ENCODE measurements at places on chromosomes 5 and 9.

DNA sequence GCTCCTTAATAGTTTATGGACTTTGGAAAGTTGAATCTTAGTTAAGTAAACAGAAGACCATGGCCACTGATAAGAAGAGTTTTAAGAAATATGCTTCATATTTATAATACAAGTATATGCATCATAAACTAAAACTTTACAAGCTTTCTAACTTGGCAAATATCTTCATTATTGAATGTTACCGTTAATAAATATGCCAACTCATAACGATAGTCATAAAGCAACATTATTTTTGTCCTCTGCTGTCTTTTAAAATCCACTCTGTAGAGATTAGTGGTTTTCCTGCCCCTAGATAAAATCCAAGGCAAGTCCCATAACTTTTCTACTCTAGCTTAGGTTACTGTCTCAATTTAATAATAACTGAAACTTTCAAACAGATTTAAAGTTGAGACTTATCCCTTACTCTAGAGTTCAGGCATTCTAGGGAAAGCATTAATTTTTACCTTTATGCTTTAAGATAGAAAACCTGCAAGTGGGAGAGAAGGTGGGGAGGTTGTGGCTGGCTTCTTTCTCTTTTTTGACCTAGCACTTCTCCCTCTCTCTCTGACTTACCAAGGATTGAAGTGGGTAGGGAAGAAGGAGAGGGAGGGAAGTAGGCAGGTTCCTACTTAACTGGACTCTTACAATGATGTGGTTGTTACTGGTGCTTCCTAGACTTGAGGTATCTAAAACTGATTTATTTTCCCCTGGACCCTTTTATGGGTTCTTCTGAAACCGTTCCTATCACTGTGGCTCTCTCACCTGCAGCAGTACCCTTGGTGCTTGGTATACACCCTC, 29.6 kb downstream of the RNF145 start:
- DNase-seq, result no peak

DNA sequence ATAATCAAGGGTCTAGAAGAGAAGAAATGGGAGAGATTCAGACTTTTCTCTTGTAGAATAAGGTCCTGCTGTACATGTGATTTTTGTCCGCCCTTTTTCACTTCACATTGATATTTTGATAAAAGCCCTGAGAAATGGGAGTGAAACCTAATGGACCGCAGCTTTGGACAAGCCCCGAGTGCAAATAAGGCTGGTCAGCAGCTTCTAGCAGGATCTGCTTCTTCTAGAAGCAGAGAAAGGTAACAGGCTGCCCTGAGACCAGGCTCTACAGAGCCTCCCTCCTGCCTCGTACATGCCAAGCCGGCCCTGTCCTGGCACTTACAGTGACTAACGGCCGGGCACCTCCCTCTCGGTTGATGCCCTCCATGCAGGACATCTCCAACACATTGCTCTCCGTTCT, 33.4 kb downstream of the ACER2 start:
- no peak for DNase-seq

- no peak for DNase-seq
Observed at GRCh38 chr5:87541033-87541432, 128.3 kb upstream of the CCNH start.

DNA sequence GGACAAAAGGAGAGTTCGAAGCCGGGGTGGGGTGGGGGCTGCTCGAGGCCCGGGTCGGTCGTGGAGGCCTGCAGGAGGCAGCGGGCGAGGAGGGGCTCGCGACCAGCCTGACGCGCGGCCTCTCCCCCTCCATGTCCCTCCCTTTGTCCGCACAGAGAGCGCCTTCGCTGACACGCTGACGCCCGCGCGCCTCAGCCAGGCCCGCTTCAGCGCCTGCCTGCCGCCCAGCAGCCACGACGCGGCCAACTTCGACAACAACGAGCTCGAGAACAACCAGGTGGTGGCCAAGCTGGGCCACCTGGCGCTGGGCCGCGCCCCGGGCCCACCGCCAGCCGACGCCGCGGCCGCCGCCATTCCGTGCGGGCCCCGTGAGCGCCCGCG, 42.2 kb downstream of the NEURL1B start:
- DNase-seq, result no peak

DNA sequence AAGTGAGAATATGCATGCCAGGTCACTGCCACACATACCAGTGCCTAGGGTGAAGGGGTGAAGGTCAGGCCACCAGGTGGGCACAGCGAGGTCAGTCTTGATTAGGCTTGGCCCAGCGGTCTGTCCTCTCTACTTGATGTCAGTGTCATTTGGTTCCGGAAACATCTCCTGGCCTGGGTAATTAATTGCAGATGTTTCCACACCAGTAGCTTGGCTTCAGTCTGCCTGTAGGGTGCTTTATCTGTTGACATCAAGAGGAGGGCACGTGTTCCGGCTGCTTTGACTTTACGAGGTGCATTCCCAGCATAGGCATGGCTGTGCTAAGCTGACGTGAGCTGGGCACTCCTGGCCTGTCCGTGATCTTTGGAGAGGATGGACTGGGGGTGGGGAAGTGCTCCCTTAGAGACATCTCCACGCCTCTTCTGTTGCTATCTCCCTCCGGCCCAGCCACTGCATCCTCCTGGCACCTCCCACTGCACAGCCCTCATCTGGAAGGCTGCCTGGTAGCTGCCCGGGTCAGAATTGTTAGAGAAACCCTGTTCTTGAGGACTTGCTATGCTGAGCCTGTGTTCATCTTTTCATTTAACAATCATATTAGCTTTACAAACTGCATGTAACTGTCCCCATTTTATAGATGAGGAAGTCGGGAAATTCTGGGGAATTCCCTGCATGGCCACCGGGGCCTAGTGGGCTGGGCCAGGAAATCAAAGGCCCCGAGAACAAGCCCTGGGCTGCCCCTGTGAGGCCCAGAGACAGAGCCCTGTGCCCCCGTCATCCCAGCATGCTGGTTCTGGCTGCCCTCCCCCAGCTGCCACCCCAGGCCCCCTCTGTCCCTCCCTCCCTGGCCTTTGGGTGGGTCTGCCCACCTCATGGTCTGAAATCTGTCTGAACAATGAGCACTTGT, 29.1 kb downstream of the JADE2 start:
- no peak for DNase-seq

DNA sequence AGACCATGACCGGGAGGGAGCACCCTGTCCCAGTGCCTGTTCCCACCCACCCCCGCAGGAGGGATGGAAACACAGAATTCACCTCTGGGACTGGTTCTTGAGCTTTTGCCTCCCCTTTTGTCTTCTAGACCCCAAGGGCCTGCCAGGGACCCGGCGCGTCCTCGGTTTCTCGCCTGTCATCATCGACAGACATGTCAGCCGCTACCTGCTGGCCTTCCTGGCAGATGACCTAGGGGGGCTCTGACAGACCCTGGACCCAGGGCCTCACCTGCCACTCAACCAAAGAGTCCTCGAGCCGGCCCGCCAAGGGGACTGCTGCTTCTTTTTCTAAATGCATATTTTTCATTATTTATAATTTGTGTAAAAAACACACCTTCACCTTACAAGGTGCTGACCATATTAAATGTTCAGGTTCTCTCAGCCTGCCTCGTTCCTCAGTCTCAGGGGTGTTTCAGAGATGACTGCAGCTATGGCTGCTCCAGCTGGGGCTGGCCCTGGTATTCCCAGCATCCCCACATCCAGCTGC, 16.9 kb downstream of the CARD19 start:
- DNase-seq, result no peak

- no peak for DNase-seq
Observed at GRCh38 chr9:95813923-95814322, 61.6 kb upstream of the ERCC6L2 start.

DNA sequence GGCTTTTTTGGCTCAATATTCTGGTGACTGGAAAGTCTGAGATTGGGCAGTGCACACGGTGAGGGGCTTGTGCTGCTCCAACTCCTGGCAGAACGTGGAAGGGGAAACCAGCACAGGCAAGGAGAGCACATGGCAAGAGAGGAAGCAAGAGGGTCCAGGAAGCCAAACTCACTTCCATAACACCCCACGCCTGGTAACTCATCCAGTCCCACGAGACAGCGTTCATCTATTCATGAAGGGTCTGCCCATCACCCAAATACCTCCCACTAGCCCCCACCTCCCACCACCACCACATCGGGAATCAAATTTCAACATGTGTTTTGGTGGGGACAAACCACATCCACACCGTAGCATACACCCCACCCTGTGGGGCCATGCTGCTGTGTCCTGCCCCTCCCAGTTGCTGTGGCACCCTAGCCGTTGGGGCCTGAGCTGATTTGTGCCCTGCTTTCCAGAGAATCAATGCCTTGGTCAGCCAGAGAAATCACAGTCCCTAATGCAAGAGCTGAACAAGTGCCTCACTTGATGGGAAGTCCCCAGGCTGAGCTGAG, 27.3 kb downstream of the PROP1 start:
- no peak for DNase-seq

DNA sequence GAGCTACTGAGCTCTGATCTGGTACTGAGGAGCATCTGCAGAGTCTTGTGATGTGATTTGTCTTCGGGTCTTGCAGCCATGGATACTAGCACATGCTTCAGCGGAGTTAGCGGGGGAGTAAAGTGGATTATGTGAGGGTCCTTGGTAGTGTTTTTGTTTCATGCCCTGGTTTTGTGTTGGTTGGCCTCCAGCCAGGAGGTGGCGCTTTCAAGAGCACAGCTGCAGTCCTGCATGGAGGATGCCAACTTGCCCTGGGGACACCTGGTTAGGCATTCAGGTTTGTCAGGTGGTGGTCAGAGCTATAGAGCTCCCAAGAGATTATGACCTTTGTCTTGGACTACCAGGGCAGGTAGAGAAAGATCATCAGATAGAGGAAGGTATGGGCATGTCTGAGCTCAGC, 185.8 kb upstream of the CDH6 start:
- DNase-seq, result no peak

DNA sequence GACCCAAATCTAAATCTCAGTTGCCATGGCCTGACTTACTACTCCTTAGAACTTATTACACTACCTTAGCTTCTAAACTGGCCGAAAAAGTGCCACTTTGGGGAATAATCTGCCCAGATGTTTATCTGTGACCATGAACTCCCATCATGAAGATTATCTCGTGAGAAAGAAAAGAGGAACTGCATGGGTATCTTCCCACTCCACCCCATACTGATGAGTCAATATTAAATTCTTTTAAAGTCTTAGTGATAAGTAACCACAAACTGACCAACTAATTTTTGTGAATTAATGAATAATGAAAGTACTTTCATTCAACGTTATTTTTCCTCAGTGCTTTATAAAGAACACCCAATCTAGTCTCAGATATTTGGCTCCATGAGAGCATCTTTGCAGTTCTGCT, 493.5 kb downstream of the EBF1 start:
- no peak for DNase-seq

DNA sequence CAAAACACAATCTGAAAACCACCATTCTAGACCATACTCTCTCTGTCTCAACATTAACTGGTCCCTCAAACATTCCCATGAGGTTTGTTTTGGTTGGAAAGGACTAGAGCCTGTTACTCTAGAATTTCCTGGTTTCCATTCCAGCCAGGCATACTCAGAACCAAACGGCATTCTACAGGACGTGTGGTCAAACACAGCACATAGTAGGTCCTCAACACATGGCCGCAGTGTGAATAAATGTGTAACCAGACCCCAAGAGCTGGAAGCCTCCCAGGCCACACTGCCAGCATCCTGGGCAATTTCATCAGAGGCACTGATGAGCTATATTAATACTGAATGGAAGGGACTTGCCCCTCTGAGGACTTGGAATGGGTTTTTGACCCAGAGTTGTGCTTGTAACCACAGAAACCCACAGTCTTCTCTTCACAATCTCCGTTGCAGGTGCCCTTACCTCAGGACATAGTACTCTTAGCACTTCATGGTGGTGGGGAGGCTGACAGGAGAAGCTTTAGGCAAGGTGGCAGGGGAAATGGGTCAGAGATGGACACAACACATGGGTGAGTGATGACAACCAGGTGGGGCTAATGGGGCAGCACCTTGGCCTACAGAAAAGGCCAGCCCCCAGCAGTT, 66.0 kb downstream of the ZNF366 start:
- DNase-seq, result no peak

DNA sequence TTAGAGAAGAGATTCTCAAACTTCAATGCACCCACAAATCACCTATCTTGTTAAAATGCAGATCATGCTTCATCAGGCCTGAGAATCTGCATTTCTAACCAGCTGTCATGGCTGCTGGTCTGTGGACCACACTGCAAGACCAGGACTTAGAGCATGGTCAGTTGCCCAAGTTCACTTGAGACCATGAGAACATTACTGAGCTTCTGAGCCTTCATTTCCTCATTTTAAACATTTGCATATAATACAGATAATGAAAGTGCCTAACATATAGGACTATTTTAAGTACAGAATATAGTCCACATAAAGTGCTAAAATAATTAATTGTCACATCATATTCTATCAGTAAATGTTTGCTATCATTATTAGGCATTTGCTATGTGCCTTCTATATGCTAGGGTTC, 260.8 kb upstream of the TNC start:
- DNase-seq, result no peak

- no peak for DNase-seq
Observed at GRCh38 chr9:107213080-107213479, 70.0 kb upstream of the RAD23B start.

DNA sequence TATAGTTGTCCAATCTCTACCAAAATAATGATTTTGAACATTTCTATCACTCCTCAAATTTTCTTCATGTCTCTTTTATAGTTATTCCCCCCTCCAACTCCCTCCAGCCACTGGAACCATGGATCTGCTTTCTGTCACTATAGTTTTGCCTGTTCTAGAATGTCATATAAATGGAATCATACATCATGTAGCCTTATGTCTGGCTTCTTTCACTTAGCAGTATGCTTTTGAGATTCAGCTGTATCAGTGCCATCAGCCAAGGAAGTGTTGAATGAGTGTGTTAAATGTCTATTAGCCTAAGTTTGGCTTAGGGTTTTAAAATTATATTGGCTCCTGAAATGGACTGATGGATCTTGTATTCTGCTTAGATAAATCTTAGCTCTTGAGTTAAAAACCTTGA, 36.0 kb downstream of the UBE2D2 start:
- DNase-seq, result no peak

- DNase-seq, result no peak
Observed at GRCh38 chr5:37064442-37064841, 184.7 kb downstream of the CPLANE1 start.

DNA sequence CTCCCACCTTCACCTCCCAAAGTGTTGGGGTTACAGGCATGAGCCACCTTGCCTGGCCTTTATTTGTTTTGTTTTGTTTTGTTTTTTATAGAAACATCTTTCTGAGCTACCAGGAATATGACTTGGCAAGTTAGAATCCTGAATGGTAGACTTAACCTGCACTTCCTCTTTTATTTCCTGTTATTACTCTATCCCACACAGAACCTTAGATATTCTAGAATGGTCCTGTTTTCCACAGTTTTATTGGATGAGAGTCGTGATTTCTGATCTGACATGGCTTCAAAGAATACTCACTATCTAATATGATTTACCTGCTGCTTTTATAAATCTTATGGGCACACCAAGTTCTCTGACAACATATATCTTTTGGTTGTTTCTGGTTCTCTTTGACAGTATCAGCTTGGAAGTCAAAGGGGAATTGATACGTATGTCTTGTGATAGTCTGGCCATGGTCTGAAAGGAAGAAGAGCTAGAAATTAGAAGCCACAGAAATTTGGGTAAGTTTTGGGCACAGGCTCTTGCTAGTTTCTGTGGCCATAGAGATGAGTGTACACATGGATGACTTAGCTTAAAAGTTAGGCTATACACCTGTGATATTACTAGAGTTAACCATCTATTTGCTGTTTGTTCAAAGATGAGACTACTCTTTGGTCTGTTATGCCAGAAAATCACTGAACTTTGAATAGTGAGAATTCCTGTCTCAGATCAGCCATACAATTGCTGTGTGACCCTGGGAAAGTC, 4.7 kb upstream of the PANK3 start:
- no peak for DNase-seq
